ENCODE measurements at places on chromosomes 1 and 21.
A peak's percentile ranks its signal among the peaks of the same experiment; 100 is the strongest.

- DNase-seq: no peak
Observed at GRCh38 chr1:28973596-28974421, 59.4 kb downstream of the EPB41 start.

DNA sequence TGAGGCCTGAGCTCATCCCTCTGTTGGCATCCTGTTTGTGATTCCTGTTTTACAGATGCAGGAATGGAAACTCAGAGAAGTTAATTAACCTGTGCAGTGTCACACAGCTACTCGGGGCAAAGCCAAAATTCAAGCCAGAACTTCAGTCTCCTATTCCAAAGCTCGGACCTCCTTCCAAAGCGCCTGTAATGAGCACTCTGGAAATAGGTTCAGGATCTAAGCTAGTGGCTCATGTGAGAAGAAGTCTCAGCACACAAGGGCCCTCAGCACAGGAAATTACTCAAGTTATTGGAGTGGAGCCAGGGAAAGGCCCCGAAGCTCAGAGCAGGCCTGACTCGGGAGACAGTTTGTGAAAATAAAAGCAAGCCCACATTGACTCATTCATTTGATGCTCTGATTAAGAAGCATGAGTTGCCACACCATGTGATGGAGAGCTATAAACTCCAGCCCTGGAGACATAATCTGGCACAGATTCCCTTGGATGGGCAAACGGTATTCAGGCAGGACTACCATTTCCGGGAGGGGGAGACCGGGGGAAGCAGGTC is 50.6 kb upstream of the LYST start:
- peak; percentile 68 for DNase-seq

GRCh38 chr21:15775981-15776380 is 46.2 kb downstream of the USP25 start:
- DNase-seq: no peak

GRCh38 chr1:168050307-168050706 is 86.4 kb downstream of the GPR161 start:
- no peak for DNase-seq

DNA sequence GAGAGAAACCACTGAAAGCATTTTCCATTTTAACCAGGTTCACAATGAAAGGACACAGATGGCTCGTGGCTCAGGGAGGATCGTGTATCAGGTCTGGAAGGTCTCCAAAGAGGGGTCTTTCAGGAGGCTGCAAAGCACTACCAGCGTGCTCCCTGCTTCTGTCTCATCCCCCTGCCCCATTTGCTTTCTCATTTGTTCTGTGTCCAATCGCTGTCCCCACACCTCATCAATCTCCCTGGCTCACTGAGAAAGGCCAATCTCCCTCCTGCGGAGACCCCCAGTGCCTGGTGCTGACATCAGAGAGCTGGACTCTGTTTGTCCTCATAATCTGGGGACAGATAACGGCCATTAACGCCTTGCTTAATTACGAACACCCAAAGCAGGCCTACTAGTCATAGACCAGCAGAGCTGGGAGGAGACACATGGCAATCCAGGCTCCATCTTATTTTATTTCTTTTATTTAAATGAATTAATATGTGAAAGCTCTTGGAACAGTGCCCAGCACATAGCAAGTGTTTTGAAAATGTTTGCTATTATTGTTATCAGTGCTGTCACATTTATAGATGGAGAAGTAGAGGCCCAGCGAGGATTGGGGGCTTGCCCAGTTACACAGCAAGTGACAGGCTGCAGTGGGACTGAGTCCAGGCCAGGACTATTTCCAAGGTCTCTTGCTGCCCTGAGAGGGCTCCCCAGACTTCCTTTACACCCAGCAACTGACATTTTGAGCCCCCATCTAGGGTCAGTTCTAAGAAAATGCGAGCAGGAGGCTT is 341.0 kb upstream of the USP24 start:
- peak; percentile 37 for DNase-seq

DNA sequence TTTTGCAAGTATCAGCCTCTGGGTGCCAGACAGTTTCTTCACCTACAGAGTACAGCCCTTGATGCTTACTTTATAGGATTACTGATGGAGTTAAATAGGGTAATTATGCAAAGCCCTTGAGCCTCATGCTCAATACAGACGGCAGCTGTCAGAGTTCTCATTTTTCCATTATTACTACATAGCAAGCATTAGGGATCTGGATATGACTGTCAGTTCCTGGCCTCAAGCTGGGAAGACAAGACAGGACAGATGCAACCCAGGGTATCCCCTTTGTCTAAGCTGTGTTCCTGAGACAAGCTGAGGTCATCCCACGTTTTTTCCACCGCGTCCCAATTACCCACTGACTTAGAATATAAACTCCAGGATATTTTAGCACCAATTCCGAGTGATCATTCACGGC is 94.4 kb downstream of the SLC35F3 start:
- DNase-seq: no peak

- no peak for DNase-seq
Observed at GRCh38 chr1:47662068-47662467, 224.2 kb downstream of the FOXD2 start.

DNA sequence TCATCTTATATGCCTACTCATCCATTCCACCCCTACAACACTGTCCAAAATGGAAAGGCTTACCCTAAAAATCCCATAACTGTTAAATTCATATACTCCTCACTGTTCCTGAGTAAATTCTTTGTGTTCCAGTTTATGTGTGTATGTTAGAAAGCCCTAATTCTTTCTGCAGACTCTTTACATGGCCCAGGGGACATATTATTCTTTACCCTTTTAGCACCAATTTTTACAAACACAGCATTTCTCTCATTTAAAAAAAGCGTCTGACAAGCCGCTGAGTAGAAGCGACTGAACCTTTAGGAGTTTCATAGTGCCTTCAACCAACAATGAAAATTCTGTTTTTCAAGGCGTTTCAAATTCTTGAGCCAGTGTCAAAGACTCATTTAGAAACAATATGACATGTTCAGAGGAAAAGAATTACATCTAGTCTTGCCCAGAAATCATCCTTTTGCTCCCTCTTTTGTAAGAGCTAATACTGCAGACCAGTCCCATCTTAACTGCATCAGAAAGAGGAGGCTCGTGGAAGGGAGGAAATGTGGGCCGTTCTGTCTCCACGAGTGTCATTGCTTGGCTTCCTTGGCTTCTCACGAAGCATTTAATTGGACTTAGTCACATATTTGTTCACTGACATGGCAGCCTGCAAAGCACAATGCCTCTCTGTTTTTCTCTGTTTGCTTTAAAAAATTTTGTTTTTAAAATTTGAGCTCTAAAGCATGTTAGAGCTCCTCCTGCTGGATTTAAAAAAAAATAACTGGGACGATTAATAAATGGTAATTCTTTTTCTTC is 21.3 kb upstream of the C1orf105 start:
- peak; percentile 86 for DNase-seq

DNA sequence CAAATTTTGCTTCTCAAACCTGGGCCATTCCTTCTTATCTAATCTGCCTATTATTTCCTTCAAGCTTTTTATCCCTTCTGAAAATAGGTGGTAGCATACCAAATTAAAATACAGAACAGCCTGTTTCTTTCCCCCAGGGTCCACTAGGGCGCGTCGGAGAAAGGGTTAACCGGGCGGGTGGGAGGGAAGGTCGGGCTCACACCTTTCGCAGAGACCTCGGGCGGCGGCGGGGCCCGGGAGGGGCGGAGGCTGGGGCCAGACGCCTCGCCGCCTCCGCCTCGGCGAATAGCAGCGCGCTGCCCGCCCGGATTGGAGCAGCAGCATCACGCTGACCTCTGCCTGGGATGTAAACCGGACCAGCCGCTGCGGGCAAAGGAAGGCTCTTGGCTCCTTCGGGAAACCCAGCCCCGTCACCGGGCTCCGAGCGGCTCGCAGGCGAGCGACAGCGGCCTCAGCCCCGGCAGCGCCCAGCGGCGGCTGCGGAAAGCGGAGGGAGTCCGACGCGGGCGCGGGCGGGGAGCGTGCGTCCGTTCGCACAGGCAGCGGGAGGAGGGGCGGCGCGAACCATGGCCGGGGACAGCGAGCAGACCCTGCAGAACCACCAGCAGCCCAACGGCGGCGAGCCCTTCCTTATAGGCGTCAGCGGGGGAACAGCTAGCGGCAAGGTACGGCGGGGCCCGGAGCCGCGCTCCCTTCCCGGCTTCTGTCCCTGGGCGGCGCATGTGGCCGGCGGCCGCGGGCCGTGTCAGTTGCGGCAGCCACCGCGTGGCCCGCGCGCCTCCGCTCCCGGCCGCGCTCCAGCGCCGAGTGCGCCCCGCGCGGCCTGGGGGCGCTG is at the start of gene UCK2:
UCK2 (plus strand) TSS at position 347 of the 835 bp plus-strand sequence; CDS start at position 567, 220 bp downstream.
- peak; percentile 85 for DNase-seq

DNA sequence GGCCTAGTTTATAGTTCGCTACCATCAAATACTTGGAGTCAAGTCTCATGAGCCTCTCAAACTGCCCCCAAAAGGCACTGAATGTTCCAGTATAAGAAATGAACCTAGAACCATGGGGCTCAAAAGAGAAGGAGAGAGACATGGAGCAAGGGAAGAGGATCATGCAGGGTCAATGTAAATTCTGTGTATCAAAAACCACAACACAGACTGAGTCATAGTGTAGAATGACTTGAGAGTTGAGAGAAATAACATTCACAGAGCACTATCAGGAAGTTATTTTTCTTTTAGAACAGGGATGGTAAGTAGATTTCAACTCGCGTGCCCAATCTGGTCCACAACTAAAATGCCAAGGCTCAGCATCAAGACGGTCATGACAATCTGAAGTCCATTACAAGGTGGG is 59.8 kb downstream of the GNG12 start:
- no peak for DNase-seq

DNA sequence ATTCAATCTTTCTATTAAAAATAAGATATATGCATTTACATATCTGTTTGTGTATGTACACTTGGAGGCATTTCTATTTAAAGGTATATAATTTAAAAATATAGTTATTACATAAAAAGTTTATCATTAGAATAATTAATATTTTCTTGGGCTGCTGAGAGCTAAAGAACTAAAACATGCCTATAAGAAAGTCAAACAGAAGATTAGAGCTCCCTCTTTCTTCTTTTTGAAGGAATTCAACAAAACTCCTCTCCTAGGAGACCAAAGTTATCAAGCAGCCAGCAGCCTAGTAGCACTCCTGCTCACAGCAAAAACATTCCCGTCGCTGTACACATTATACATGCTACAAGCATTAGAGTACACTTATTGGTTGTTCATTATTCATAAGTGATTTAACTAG is 216.4 kb downstream of the VAV3 start:
- peak; percentile 48 for DNase-seq

- DNase-seq: no peak
Observed at GRCh38 chr1:227035316-227035715, 95.2 kb downstream of the COQ8A start.

DNA sequence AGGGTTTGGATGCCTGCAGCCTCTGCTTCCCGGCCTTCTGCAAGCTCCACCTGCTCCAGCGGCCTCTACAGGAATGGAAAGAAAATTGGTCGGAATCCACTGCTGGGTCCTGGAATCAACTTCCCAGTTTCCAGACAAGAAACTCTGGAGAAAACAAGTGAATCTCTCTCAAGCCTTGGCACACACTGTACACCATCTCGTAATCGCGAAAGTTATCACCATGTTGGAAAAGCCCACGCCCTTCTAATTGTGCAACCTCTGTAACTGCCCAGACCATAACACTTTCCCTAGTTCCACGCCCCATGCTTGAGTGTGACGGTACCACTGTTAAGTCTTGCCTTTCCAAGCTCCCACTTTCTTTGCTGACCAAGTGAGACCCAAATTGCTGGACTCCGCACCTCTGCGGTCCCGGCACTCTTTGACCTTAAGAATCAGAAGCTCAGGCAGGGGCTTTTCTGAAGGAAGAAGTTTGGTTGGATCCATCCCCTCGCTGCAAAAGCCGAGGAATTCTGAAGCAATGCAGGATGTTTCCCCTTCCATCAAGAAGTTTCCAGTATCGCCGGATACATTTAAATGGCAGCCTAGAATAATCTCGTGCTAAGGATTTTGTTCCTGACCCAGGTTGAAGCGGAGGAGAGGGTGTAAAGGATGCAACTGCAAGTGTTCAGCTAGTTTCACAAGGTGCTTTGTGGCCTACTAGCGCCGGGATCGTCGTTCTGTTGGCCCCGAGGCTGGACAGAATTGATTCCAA is 6.2 kb downstream of the NR5A2 start:
- DNase-seq: peak; percentile 38

- DNase-seq: no peak
Observed at GRCh38 chr1:244231572-244232315, 180.7 kb downstream of the ZBTB18 start.

GRCh38 chr1:24437631-24438396 is 22.2 kb downstream of the NIPAL3 start:
- no peak for DNase-seq

DNA sequence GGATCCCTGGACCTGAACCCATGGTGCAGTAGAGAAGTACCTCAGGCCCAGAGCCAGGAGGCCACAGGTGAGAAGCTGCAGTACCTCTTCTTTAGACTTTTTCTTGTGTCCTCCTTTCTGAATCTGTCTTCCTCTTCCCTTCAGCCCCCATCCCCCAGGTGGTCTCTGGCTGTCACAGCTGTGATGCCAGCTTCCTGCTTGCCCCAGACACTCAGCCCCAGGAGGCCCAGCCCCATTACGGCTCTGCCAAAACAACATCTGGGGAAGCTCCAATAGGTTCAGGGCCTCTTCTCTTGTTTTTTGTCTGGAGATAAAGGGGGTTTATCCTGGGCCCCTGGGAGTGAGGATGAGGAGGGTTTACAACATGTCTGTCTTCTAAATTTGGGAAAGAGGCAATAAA is 9.5 kb upstream of the BTG2 start:
- DNase-seq: no peak

GRCh38 chr1:242743983-242744780 is 219.7 kb upstream of the PLD5 start:
- DNase-seq: no peak

GRCh38 chr1:118339400-118340124 is 154.5 kb upstream of the SPAG17 start:
- DNase-seq: no peak

- DNase-seq: no peak
Observed at GRCh38 chr1:44828003-44828651, 14.9 kb downstream of the PTCH2 start.

GRCh38 chr1:116983112-116983511 is 18.4 kb upstream of the CD101 start:
- DNase-seq: no peak

GRCh38 chr1:81254560-81254959 is 546.2 kb upstream of the ADGRL2 start:
- DNase-seq: no peak

DNA sequence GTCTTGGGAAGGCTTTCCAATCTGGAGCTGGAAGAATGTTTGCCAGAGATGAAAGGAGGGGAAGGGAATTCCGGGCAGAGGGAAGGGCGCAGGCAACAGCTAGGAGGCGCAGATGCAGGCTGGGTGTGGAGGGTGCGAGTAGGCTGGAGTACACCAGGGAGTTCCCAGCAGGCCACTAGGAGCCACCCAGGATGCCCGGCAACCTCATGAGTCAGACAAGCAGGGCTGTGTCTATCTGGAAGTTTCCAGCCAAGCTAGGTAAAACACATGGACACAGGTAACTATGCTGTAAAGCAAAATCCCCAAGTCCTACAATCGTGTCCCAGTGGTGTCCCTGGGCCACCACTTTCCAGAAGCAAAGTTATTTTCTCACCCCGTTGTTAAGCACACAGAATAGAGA is 990 bp upstream of the NBL1 start:
- DNase-seq: peak; percentile 57

GRCh38 chr1:111776391-111776790 is 20.7 kb downstream of the DDX20 start:
- no peak for DNase-seq

- no peak for DNase-seq
Observed at GRCh38 chr1:20483098-20483832, 2.7 kb downstream of the CAMK2N1 start.

GRCh38 chr1:118023199-118023598 is 93.7 kb downstream of the WDR3 start:
- no peak for DNase-seq
